ENCODE measurements at places on chromosomes 16 and 17.

GRCh38 chr17:43871946-43872690, 25.1 kb downstream of the CD300LG start:
- no peak for DNase-seq

DNA sequence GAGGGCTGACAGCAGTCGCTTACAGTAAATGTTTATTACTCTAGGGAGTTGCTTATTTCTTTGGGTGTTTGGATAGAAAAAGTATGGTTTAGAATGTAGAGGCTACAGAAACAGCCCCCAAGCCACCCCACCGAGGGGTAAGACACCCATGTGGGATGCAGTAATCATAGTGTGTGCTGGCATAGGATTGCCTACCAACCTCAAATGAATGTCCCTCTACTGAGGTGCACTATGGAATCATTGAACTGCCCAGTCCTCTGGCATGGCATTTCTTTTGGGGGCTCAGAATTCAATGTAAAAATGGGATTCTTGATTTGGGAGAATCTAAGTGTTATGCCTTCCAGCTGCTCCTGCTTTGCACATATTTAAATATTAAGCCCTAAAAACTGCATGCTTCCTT, 46.8 kb downstream of the ZNF267 start:
- DNase-seq, result no peak

DNA sequence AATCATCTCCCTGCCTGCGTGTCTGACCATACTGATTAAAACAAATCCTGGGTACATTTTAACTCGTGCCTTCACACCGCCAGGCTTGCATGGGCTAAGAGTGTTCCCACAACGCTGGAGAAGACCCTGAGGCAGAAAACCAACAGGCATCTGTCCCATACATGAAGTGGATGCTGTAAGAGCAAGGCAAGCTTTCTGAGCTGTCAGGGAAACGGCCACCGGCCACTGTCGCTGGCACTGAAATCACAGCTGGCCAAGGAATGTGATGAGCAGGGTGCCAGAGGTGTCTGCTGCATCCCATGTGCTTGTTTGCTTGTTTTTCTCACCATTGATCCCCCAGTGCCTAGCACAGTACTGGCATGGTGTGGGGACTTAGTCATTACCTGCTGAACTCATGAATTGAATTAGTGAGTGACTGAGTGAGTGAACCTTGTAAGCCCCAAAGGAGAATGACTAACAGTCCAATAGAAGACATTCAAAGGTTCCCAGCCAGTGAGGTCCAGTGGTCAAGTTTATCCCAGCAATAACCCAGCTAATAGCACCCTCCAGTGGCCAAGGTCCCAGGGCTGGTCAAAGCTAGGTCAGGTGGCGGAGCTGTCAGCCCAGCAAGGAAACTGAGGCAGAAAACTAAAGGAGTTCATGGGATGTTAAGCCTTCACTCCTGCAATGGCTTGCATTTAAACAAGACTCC, 92.7 kb upstream of the CDH5 start:
- no peak for DNase-seq

DNA sequence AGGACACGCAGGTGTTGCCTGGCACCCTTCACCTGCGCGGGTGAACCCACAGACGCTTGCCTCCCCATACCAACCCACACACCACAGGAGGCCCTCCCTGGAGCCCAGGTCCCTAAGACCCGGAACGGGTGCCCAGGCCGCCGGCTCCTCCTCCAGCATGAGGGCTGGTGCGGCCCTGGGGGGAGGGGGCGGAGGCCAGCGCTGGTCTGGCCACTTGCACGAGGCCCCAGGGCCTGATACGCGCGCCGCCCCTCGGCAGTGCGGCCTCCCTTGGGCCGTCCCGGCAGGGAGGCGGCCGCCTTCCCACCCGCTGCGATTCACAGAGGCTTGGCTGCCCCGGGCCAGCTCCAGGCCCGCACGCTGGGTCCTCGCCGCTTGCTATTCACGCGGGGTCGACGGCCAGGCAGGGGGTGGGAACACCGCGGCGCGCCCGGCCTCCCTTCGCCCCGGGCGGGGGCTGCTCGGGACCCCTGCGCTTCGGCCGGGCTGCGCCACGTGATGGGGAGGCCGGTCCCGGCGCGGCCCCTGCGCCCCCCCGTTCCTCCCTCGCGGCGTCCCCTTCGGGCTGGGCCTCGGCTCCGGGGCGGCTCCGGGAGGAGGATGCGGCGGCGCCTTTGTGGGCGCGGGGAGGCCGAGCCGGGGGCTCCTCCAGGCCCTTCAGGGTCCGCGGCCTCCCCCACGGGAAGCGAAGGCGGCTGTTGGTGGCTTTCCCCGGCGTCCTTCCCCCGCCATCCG, 685 bp downstream of the FASN start:
- DNase-seq, result peak; percentile 25

- DNase-seq, result no peak
Measured at GRCh38 chr17:49061524-49061943, 64.3 kb downstream of the IGF2BP1 start.

- DNase-seq, result no peak
Measured at GRCh38 chr16:1550069-1550468, 16.6 kb downstream of the TMEM204 start.

- no peak for DNase-seq
Measured at GRCh38 chr16:15996432-15997109, 47.2 kb downstream of the ABCC1 start.
